Fibroblast of lung (primary cell): ENCODE measurements at places on chromosomes 3 and 15. TPM values are rescaled to one million over a fixed set of nuclear protein-coding genes. Genes with fewer than 3 reads are reported as not detected.

Gene WNT5A
- 52.6 and 117 TPM in 2 replicates for total RNA-seq

Gene ZBTB47
- 32.1 and 49.4 TPM in 2 replicates for total RNA-seq

Gene AADACL2
- total RNA-seq, result under 0.01 TPM in 1 of 2 replicates, not detected in the other

Gene MOBP
- total RNA-seq, result not detected in 2 replicates

Gene HMG20A
- total RNA-seq, result 23.6 and 26.3 TPM in 2 replicates

Gene SNTN
- not detected in 2 replicates for total RNA-seq

Gene RAB6B
- total RNA-seq, result 0.51 and 0.83 TPM in 2 replicates

Gene IL16
- total RNA-seq, result 3.1 and 5.0 TPM in 2 replicates

Gene DCLK3
- under 0.01 TPM in 1 of 2 replicates, not detected in the other for total RNA-seq

Gene SLC22A13
- total RNA-seq, result 0.26 and 0.33 TPM in 2 replicates

Gene GHSR
- not detected in 2 replicates for total RNA-seq

Gene EFCC1
- total RNA-seq, result not detected in 2 replicates

Gene PRRT3
- total RNA-seq, result 1.5 and 3.8 TPM in 2 replicates

Gene CPEB1
- total RNA-seq, result 24.9 and 62.3 TPM in 2 replicates

Gene CGNL1
- 4.4 and 6.1 TPM in 2 replicates for total RNA-seq

Gene IL12A
- 27.2 and 72.5 TPM in 2 replicates for total RNA-seq

Gene CCRL2
- 0.26 and 0.33 TPM in 2 replicates for total RNA-seq

Gene CAMP
- total RNA-seq, result not detected in 2 replicates

Gene FYCO1
- 48.0 and 82.2 TPM in 2 replicates for total RNA-seq

Gene GPR62
- total RNA-seq, result under 0.01 TPM in 2 replicates

Gene CLDN18
- total RNA-seq, result not detected in 2 replicates

Gene PYGO1
- 7.7 and 10.1 TPM in 2 replicates for total RNA-seq

Gene C3orf22
- not detected in 2 replicates for total RNA-seq

Gene CHRM5
- not detected in 2 replicates for total RNA-seq

Gene LRRIQ4
- under 0.01 TPM in 1 of 2 replicates, not detected in the other for total RNA-seq

Gene WDR6
- 59.6 and 77.9 TPM in 2 replicates for total RNA-seq

Gene AMIGO3
- total RNA-seq, result under 0.01 and 0.33 TPM in 2 replicates

Gene FBXL2
- total RNA-seq, result 8.7 and 16.2 TPM in 2 replicates

Gene RAD51
- total RNA-seq, result 0.77 and 1.3 TPM in 2 replicates

Gene TEX264
- 51.0 and 54.4 TPM in 2 replicates for total RNA-seq

Gene ADPRH
- total RNA-seq, result 3.1 and 7.4 TPM in 2 replicates

Gene GPR149
- total RNA-seq, result not detected in 2 replicates

Gene WHAMM
- 4.9 and 5.6 TPM in 2 replicates for total RNA-seq

Gene TEX55
- not detected in 2 replicates for total RNA-seq

Gene ACKR2
- total RNA-seq, result under 0.01 and 0.26 TPM in 2 replicates

Gene GREM1
- 113 and 364 TPM in 2 replicates for total RNA-seq

Gene CCR9
- total RNA-seq, result not detected in 2 replicates

Gene SSUH2
- total RNA-seq, result not detected in 2 replicates

Gene ISG20
- 3.0 and 3.1 TPM in 2 replicates for total RNA-seq

Gene ASB14
- not detected in 2 replicates for total RNA-seq

Gene TMEM43
- 87.1 and 114 TPM in 2 replicates for total RNA-seq

Gene PATL2
- 0.77 and 1.3 TPM in 2 replicates for total RNA-seq

Gene BCL2A1
- 5.9 and 8.9 TPM in 2 replicates for total RNA-seq

Gene FBXO40
- not detected in 2 replicates for total RNA-seq

Gene ADAMTSL3
- 0.17 and 0.26 TPM in 2 replicates for total RNA-seq

Gene PPM1M
- total RNA-seq, result 37.8 and 38.8 TPM in 2 replicates

Gene PLCH1
- under 0.01 TPM in 2 replicates for total RNA-seq

Gene FLNB
- total RNA-seq, result 51.6 and 81.7 TPM in 2 replicates

Gene SLC2A2
- total RNA-seq, result not detected in 2 replicates
